Foreskin keratinocyte (primary cell): ENCODE measurements at places on chromosomes 7 and 10.

- DNase-seq = no peak
Measured at GRCh38 chr10:27512548-27512947, 8.4 kb downstream of the RAB18 start.

GRCh38 chr10:110783509-110784107 lies 88.1 kb upstream of the PDCD4 start:
- DNase-seq = no peak

- DNase-seq = peak; percentile 41
Measured at GRCh38 chr7:138886501-138886917, 88.5 kb upstream of the ATP6V0A4 start.

GRCh38 chr10:970311-971149 lies 17.7 kb upstream of the GTPBP4 start:
- no peak for DNase-seq

DNA sequence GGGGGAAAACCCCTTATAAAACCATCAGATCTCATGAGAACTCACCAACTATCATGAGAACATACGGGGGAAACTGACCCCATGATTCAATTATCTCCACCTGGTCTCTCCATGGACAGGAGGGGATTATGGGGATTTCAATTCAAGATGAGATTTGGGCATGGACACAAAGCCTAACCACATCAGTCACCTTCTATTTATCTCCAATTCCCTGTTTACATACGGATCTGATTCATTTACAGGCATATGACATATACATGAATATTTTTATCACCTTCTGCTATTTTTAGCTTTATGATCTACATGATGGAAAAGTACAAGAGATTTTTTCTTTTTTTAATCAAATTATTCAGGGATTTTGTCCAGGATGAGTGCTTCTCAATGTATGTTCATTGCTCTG lies 944.5 kb downstream of the REEP3 start:
- DNase-seq = no peak

GRCh38 chr7:135359615-135360014 lies 126.0 kb downstream of the STRA8 start:
- no peak for DNase-seq

DNA sequence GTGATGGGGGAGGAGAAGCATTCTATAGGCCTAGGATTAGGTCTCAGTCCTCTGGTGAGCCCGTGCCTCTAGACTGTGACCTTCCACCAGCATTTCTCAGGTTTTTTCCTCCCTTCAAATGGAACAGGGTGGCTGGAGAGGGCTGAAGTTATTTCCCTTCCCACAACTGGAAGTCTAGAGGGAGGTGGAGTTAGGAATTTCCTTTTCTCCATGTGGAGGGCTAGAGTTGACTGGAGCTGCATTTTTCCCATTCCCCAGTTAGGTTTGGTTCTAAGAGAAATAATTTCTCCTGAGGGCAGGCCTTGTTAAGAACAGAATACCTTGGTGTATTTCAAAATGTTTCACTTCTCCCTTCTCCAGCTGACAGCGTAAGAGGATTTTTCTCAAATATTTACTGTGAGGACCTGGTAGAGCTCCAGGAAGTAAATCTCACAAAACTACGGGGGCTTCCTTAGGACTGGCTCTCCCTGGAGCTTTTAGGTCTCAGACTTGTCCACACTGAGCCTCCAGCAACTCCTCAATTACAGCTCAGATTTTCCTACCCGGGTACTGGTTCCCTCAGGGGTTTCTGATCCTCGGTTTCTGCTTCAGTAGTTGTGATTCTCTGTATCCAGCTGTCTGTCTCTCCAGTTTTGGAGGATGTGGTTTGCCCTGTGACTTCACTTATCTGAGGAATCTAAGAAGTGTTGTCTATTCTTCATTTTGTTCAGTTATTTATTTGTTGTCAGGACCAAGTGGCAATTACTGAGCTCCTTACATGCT lies 6.0 kb upstream of the REEP3 start:
- DNase-seq = peak; percentile 43

DNA sequence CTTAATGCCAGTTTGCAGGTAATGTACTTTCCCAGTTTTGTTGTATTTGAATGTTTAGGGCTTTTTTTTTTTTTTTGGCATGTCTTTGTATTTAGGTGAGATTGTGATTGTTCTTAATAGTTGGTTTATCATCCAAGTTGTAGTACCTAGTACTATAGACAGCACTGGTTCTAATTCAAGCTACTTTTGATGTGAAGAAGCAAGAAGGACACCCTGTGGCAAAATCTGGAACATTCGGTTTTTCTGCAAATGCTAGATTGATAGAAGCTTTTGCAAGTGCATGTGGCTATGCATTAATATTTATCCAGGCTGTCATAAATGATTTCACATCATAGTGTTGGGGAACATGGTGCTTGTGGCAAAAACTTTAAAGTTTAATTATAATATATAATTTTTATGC lies 248.9 kb downstream of the FOXP2 start:
- no peak for DNase-seq

DNA sequence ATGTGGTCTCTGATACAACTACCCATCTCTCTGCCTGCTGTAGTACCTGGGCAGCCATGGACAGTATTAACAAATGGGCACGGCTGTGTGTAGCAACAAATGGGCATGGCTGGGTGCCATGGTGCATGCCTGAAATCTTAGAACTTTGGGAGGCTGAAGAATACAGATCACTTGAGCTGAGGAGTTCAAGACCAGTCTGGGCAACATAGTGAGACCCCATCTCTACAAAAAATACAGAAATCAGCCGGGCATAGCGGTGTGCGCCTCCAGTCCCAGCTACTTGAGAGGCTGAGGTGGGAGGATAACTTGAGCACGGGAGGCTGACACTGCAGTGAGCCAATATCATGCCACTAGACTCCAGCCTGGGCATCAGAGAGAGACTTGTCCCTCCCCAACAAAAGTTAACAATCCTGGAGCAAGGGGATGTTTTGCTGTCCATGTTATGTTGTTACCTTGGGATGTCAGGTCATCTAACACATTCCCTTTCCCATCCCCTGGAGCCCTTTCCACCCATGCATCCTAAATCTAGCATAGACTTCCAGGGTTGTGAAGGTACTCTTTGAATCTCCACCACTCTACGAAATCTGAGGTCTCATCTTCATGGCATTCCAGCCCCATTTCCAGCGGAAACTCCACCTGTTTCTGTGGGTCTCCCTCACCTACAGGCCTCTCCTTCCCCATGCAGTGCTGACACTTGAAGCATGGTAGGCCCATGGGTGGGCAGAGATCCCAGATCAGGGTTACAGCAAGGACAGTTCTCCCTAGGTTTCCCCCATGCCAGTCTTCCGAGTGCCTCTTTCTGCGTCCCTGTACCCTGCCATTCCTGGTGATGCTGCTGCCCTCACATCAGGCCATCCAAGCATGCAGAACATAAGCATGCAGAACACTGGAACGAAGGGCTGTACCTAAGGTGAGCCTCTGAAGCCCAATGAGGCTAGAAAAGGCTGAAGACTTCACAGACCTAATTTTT lies 13.1 kb downstream of the FXYD4 start:
- DNase-seq = no peak
